ENCODE measurements at places on chromosomes 7 and 10.
A peak's percentile ranks its signal among the peaks of the same experiment; 100 is the strongest.

GRCh38 chr10:80460399-80461207 is 6.5 kb downstream of the TSPAN14 start:
- DNase-seq = no peak

- DNase-seq = no peak
Measured at GRCh38 chr7:128075242-128076095, 44.2 kb upstream of the LRRC4 start.

DNA sequence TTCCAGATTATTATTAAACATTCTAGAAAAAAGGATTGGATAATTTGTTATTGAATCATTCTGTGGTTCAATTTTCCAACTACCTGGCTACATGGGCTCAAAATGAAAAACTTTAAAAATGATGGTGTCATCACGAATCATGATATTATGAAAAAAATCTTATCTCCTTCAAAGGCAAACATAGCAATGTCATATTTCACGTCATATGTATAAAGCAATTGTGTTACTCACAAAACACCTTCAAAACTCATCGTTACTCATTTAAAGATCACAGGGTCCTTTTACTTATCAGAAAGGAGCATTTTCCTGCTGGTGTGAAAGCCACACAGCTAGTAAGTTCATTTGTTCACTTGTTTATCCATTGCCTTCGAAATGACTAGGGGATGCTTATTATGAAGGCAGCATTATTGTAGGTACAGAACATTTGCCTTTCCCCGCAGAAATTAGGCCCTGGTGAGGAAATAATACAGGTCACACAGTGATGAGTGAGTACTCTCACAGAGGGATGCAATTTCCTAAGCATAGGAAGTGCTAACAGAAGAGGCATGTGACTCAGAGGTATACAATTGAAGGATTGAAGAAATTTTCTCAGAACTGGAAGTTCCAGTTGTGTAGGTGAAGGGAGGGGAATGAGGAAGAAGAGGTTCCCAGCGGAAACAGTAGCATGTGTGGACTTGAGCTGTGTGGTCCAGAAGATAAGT is 478.7 kb downstream of the INHBA start:
- DNase-seq = no peak

GRCh38 chr10:70374775-70375614 is 7.4 kb downstream of the LRRC20 start:
- no peak for DNase-seq

DNA sequence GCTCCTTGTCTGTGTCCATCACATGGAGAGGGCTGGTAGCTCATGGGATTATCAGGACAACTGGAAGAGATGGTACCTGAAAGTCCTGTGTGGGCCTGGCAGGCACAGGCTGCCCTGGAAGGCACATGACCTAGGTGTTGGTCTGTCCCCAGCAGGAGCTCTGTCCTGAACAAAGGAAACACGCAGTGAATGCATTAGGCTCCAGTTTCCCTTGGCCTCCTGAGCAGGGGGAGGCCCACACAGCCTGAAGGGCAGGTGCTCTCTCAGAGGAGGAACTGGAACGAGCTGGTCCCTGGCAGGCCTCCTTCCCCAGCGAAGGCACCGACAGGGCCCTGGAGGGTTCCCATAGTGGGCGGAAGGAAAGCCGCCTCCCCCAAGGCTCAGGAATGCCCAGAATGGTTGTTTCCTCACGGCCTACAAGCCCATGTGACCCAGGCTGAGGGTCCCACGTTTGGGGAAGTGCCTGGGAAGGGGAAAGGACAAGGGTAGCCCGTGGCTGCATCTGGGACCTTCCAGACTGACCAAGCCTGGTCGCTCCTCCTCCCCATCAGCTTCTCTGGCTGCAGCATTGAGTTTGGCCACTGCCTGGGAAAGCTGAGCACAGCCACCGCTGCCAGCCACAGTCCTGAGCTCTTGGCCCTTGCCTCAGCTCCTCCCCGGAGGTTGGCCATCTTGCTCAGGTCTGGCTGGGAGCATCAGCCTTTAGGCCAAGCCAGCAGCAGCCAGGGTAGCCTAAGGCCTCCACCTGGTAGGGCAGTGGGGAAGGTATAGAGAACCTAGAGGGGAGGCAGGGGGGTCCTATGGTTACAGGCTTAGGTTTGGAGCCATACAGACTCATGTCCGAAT is 21.8 kb downstream of the CXCL12 start:
- no peak for DNase-seq

DNA sequence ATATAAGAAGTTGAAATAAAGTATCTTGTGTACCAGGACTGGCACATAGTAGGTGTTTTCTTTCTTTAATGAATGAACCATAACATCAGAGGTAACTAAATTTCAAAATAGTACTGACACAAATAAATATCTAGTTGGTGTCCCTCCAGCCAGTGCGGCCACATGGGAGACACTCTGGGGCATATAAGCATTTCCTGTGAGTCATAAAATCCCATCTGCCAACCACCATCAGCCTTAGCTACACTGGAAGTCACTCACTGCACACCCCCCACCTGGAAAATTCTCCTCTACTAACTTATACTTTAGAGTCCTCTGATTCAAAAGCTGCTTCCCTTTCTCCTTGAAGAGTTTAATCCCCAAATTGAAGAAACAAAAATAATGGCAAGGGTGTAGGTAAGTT is 32.5 kb downstream of the DYDC1 start:
- DNase-seq = no peak

- no peak for DNase-seq
Measured at GRCh38 chr10:60963441-60964256, 19.7 kb upstream of the RHOBTB1 start.

DNA sequence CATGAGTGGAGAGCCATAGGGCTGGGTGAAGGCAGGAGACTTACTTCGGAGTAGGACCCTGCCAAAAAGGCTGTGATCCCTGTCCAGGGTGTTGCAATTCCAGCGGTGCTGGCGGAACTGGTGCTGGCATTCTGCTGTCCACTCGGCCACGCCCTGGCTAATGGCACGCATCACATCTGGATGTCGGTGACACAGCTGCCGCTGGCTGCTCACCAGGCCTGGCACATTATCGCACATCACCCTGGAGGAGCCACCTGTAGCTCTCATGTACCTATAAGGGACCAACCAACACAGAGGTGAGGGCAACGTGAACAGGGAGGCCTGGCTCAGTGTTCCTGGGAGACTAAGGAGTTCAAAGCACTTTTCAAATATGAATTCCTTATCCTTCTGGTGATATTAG is 2.3 kb downstream of the WNT2 start:
- DNase-seq = no peak

DNA sequence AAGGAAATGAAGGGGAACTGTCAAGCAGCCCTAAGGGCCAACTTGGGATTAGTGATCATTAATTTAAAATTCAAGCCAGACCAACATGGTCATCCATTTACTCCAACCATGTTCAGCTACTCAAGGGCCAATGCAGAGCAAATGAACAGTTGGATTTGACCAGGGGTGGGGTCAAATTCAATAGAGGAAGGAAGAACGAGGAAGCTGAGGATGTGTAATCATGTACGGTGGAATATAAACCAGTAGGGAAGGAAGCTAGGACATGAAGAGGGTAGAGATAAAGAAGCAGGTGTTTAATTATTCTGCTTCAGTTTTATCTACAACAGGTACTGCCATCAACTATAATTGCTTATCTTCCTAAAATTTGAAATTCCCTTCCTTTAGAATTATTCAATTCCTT is 81.6 kb downstream of the HIBADH start:
- no peak for DNase-seq

- no peak for DNase-seq
Measured at GRCh38 chr10:66637273-66638036, 288.4 kb upstream of the LRRTM3 start.

DNA sequence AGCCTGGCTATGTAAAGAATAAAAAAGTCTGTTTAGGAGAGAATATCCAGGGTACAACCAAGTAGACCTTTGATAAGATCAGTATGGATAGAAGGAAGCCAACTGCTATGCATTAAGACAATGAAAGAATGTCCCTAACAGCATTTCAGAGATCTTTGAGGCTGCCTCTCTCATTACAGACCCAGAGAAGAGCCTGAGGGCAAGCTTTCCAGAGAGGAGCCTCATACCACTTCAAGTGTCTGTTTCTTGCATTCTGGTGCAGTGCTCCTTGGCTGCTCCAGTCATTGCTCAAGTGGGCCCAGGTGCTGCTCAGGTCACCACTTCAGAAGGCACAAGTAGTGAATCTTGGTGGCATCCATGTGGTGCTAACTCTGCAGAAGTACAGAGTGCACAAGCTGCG is 514.0 kb downstream of the PLXDC2 start:
- DNase-seq = no peak

DNA sequence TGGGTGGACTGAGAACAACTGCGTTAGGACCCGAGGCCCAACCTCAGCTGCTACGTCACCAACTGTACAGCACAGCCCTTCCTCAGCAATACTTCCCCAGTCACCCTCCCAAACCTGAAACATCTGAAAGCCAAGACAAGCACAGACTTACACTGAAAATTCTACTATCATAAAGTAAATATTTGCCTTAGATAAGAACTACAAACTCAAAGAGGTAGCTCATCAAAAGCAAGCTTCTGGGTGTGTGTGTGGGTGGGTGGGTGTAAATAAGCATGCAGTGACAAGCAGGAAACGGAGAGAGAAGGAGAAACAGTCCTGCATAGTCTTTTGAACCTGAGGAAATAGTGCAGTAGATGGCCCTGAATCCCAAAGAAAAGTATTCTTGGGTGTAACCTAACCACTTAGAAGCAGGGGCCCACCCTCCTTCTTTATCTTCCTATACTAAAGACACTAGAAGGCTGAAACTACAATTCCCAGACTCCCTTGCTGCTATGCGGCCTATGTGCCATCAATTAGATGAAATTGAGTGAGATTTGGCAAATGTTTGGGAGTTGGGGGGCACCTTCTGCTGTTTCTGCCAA is 18.7 kb downstream of the SLC25A13 start:
- DNase-seq = no peak

GRCh38 chr7:96697822-96698221 is 11.8 kb downstream of the SEM1 start:
- no peak for DNase-seq

GRCh38 chr10:125060826-125061556 is 99.4 kb downstream of the CTBP2 start:
- peak; percentile 33 for DNase-seq

- DNase-seq = no peak
Measured at GRCh38 chr10:28199941-28200340, 102.9 kb downstream of the MPP7 start.

GRCh38 chr10:69438536-69439349 is 12.5 kb upstream of the TSPAN15 start:
- DNase-seq = no peak

GRCh38 chr10:118590334-118590733 is 5.1 kb downstream of the PRLHR start:
- no peak for DNase-seq

DNA sequence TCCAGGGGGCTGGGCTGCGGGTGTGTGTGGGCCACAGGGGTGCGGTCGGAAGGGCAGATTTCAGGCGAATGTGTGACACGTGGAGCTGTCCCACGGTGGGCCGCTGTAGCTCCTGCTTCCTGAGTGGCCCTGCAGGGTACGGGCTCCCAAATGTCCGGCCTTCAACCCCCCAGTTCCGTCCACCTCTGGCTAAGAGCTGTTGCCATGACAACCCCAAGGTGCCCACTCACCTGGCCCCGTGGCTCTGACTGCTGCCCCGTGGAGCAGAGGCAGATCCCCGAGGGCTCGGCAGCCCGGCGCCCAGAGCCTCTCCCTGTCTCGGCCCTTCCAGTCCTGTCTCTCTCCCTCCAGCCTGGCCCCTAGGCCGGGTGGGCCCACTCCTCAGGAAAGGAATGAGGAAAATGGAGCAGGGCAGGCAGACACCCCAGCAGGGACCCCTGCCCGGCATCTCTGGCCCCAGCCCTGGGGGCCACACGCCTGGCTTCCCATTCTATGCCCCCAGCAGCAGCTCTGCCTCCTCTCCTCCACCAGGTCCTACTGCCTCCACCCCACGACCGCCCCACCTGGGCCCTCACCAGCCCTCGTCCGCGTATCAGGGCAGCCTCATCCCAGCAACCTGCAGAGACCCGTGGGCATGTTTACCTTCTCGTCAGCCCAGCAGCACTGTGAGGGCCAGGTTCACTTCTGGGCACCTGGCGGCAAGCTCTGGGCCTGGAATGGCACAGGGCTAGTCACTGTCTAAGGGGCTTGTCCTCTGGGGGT is 215.6 kb downstream of the ELFN1 start:
- no peak for DNase-seq

DNA sequence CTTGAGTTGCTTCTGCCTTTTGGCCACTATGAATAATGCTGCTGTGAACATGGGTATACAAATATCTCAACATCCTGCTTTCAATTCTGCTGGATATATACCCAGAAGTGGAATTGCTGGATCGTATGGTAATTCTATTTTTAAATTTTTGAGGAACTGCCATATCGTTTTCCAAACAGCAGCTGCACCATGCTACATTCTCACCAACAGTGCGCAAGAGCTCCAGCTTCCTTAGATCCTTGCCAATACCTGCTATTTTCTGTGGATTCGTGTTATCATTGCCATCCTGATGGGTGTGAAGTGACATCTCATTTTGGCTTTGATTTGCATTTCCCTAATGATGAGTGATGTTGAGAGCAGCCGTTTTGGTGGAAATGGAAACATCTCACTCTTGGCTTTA is 26.7 kb downstream of the FRMD4A start:
- no peak for DNase-seq

- DNase-seq = no peak
Measured at GRCh38 chr7:122425731-122426130, 121.2 kb upstream of the FEZF1 start.

- DNase-seq = no peak
Measured at GRCh38 chr7:105830405-105831301, 45.7 kb downstream of the ATXN7L1 start.

DNA sequence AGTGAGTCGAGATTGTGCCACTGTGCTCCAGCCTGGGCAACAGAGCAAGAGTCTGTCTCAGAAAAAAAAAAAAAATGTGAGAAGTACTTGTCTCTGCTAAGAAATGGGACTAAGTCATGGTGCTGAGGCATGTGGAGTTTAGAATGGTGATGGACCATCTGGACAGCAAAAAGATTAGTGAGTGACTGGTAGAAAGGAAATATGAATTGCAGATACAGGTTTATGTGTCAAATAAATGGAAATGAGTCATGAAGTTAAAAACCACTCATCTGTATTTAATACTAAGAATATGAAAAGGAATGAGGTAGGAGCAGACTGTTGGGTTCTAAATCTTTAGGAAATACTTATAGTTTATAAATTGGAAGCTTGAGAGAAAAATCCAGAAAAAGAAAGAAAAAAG is 625.7 kb upstream of the ANKRD30A start:
- DNase-seq = no peak

DNA sequence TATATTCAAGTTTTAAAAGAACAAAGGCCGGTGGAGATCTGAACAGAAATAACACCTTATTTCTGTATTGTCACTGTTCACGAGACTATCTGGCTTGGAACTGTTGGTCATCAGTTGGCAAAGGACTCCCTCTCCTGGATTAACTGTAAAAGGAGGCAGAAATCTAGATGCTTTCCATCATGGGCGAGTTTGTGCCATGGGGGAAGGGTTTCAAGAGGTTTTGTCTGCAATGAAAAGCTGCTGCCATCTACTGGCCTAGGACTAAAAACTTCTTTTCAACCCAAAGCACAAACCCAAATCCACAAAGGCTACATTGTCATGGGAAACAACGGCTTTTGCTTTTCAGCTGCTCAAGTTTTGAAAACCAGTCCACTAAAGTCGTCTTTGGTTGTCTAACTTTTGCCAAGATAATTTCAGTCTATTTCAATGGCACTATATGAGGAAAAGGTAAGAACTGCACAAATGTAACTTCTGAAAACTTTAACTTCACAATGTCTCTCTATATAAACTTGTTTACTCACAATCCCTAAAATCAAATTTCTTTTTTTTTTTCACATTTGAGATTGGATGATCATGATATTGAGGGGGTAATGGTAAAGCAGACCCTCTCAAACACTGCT is 196.8 kb downstream of the SKAP2 start:
- DNase-seq = peak; percentile 16

All from stimulated activated CD8-positive, alpha-beta memory T cell treated with anti-CD3 and anti-CD28 coated beads, Interleukin-4, amount 100 ng/mL, for 24 hours (primary cell).